Amniotic epithelial cell (primary cell): ENCODE measurements at places on chromosomes 16 and 17.

DNA sequence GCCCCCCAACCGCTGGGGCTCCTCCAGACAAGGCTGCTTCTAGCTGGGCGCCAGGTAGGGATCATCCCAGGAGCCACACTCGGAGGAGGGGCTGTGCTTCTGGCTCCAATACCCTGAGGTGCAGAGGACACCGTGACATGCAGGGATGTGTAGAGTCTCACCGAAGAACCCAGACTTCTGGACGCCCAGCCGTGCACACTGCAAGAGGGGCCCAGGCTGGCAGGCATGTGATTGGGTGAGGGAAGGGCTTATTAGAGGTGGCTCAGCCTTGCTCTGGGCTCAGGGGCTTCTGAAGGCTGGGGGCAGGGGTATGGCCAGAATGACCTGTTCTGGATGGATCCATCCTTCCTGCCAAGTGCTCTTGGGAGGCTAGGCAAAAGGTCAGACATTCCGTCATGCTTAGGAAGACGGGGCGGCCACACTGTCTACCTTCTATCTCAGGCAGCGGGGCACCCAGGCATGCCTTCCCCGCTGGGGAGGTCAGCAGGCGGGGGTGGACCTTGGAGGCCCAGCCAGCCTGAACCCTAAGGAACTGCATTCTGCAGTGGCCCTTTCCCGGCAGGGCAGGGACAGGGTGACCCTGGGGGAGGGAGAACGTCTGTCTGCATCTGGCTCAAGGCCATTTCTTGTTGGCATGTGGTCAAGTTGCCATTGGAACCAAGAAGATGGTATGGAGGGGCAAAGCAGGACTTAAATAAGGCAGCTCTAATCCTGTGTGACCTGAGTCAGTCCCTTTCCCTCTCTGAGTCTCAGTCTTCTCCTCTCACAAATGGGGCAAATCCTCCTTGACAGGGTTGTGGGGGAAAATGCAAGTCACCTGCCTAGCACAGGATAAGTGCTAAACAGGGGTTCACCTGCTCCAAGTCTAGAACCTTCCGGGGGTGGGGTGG is 5.8 kb upstream of the ADGRG1 start:
- DNase-seq = peak; percentile 18

- no peak for DNase-seq
These were observed 26.8 kb downstream of the SGSM2 start for GRCh38 chr17:2363851-2364762.

DNA sequence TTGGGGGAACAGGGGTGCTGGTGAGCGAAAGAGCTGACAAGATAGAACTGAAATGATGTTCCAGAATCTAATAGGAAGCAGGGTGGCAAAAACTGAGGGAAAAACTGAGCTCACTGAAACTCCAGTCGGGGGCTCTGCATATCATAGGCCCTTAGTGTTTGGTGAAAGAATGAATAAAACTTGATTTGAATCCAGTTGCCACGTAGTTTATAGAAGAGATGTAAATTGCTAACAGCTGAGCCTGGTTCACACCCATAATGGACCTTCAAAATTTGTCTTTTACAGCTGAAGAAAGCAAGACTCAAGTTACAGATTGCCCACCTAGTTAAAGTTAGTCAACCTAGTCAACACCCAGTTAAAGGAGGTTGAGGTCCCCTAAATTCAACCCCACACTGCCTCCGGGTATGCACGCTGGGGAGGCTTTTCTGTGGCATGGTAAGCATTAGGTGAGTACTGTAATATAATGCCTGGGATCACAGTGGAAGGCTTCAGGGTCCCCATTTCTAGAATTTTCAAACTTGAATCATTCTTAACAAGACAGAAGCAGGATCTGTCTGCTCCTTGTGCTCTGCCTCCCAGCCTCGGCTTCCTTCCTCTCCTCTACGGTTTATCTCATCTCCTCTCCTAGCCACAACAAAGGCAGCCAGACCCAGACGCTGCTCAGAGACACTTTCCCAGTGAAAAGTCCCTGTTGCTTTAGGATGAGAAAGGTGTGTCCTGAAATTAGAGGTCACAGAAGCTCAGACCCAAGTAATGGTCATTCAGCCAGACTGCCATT is 26.9 kb upstream of the SUPT4H1 start:
- DNase-seq = no peak

DNA sequence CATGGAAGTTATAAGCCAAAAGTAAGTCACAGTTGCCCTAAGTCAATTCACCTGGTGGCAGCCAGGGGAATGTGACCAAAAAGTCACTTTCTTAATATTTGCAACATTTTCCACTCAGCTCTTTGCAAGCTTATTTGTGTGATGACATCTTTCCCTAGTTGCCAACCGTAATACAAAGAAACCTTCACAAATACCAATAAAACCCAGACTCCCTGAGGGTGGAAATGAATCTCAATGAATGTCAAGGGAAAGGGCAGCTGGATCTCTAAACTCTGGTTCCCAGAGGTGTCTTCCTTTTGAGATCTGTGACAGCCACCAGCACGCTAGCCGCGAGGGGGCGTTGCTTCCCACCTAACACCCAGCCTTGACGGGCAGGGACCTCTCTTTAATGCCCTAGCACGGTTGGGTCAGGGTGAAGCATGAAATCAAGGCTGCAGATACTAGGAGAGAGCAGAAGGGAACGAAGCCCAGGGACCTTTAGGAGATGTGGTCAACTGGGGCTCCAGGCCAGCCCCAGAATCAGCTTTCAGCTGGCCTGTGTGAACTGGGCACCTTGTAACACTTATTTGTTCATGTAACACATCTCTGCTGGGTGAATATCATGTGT is 82.2 kb downstream of the CMC2 start:
- DNase-seq = peak; percentile 64

GRCh38 chr16:67847064-67847861 is at the start of gene CENPT:
Gene CENPT (minus strand): TSS chr16:67847693. CDS start chr16:67833859, 13,834 bp downstream.
- DNase-seq = peak; percentile 72

DNA sequence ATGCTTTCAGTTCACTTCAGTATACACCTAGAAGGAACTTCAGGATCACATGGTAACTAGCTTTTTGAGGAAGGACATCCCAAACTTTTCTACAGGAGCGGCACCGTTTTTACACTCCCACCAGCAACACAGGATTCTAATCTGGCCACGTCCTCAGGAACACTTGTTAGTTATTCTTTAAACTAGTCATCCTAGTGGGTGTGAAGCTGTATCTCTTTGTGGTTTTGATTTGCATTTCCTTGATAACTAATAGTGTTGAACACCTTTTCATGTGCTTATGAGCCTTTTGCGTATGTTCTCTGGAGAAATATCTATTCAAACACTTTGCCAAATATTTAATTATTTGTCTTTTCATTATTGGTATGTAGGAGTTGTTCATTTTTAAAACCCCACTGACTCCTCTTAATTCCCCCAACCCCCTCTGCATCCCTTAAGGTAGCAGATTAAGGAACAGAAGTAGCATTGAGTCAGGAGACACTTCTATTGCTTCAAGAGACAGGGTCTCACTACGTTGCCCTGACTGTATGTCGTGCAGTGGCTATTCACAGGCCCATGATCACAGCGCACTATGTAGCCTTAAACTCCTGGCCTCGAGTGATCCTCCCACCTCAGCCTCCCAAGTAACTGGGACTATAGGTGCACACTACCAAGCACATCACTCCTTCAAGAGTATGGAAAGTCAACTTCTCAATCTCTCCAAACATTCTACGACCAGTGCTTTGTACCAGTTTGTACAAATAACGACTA is 25.4 kb downstream of the YWHAE start:
- DNase-seq = no peak

DNA sequence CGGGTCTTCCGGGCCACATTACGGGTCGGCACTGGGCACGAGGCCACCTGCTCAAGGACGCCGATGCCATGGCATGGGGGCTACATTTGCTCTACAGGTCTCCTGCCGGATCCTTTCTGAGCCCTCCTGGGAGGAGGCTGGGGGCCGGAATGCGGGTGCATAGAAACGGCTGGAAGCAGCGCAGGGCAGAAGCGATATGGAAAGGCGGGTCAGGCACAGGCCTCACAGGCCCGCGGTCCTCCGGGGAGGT is 28.4 kb downstream of the AXIN1 start:
- DNase-seq = no peak

GRCh38 chr17:79631640-79632431 is 21.0 kb upstream of the RBFOX3 start:
- no peak for DNase-seq

DNA sequence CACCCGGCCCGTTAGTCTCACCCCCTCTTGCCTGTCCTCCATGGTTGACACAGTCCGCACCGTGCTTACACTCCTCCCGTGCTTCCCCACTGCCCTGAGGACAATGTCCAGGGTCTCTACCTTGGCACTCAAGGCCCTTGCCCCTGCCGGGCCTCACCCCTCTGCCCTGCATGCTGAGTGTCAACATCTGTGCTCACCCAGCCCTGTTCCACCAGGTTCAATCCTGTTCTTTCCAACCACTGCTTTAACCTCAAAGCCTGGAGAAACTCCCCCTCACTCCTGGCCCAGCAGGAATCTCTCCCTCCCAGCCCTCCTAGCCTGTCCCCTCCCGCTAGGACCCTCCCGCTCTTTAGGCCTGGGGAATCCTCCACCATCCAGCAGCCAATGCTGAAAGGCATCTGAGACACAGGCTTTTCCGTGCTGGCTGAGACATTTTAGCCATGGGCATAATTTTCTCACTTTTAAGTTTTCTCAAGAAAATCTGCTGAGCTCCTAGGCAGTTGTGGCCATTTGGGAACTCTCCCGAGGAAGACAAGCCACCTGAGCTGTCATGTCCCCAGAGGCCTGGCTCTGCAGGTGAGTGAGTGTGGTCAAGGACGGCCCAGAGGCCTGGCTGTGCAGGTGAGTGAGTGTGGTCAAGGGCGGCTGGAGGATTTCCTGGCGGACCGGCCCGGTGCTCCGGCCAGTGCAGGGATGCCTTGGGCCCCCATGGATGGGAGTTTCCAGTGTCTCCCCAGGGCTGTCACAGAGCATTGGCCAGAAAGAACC is 10.8 kb upstream of the P2RX1 start:
- DNase-seq = no peak

- no peak for DNase-seq
These were observed 172.8 kb upstream of the WSCD1 start for GRCh38 chr17:5897275-5897911.

DNA sequence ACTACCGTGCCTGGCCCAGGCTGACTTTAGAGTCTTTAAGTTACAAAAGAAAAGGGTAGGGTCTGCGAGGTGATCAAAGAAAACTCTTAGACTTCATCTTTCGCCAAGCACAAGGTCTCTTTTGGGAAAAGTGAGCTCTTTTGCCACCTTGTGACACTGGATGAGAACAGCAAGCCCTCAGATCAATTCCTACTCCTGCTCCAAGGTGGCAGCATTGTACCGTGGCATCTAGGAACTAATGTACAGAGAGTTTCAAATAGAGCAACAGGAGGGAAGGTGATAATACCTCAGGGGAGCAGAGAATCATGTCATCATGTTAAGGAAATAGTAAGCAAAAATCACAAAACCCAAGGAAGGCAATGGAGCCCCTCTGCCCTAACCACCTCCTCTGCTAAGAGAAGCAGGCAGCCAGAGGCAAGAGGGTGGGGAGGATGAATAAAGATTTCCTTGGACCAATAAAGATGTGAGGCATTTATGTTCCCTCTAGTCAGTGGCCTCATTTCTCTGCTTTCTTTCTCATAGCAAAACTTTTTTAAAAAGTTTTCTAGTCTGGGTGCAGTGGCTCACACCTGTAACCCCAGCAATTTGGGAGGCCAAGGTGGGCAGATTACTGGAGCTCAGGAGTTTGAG is 2.1 kb upstream of the C17orf78 start:
- DNase-seq = peak; percentile 81

DNA sequence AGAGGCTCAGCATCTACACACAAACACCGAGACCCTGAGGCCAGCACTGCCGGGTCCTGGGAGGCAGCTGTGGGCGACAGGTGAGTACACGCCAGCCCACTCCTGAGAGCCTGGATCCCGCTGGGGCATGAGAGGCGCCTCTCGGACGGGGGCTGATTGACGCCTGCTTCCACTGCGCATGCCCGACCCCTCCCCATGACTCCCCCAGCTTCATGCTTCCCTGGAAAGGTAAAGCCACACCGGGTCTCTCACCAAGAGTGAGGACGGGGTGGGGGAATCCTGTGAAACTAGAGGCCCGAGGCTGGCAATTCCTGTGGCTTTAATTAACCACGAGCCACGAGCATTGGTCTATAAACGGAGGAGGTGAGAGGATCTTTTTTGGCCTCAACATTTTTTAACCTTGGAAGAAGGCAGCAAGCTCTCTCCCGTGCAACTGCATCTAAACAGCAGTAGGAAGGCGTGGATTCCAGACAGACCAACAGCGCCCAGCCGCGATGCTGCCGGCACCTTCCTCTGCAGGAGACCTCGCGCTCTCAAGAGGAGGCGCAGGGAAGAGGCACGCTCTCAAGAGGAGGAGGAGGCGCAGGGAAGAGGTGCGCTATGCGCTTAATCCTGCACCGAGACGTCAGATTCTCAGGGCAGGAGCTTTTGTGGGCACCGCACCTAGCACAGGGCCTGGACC is 71.8 kb upstream of the METRNL start:
- peak; percentile 8 for DNase-seq

GRCh38 chr17:8455665-8456209 is 20.1 kb downstream of the NDEL1 start:
- DNase-seq = no peak

GRCh38 chr17:30782206-30782605 is 42.3 kb downstream of the CRLF3 start:
- no peak for DNase-seq

GRCh38 chr17:18920911-18921441 is 31.0 kb upstream of the SLC5A10 start:
- peak; percentile 7 for DNase-seq

DNA sequence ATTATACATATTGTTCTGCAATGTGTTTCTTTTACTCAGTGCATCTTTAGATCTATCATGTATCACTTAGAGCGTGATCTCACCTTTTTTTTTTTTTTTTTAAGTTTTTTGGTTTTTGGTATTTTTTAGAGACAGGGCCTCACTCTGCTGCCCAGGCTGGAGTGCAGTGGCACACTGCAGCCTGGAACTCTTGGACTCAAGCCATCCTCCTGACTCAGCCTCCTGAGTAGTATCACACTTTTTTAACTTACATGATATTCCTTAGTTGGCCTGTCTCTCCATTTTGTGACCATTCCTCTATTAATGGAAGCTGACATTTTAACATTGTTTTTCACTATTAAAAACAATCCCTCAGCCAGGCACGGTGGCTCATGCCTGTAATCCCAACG is 4.7 kb upstream of the MPO start:
- peak; percentile 1 for DNase-seq

DNA sequence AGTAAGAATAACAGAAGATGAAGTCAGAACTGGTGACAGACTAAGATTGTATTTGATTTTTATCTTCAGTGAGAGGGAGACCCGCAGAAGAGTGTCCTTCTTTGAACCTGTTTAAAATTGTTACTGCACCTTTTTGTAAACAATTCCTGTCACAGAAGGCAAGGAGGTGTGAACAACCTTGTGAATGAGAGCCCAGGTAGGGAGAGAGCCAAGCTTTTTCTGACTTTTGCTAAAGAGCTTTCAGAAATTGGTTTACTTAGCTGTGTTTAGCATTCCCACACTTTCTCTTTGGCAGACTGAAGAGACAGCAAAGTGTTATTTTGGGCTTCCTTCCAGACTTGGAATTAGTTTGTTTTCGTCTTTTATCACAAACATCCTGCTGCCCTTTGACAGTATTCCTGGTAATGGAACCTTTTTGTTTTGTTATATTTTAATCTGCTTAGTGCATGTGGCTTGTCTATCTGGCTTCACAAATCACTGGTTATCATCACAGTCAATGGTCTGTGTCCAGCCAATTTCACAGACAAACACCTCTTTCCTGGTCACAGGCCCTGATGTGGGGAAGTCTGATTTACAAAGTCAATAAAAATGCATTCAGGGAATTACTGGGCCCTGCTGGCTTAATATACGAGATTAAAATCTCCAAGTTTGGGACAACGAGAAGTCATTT is 85.7 kb upstream of the HS3ST2 start:
- DNase-seq = no peak

GRCh38 chr17:77965352-77965751 is 6.8 kb downstream of the TNRC6C start:
- DNase-seq = peak; percentile 7
